Activated T-helper 1 cell treated with anti-CD3 and anti-CD28 coated beads, Interleukin-2, amount 50 U/mL, for 16 hours (primary cell): ENCODE measurements at places on chromosomes 11 and 22.

DNA sequence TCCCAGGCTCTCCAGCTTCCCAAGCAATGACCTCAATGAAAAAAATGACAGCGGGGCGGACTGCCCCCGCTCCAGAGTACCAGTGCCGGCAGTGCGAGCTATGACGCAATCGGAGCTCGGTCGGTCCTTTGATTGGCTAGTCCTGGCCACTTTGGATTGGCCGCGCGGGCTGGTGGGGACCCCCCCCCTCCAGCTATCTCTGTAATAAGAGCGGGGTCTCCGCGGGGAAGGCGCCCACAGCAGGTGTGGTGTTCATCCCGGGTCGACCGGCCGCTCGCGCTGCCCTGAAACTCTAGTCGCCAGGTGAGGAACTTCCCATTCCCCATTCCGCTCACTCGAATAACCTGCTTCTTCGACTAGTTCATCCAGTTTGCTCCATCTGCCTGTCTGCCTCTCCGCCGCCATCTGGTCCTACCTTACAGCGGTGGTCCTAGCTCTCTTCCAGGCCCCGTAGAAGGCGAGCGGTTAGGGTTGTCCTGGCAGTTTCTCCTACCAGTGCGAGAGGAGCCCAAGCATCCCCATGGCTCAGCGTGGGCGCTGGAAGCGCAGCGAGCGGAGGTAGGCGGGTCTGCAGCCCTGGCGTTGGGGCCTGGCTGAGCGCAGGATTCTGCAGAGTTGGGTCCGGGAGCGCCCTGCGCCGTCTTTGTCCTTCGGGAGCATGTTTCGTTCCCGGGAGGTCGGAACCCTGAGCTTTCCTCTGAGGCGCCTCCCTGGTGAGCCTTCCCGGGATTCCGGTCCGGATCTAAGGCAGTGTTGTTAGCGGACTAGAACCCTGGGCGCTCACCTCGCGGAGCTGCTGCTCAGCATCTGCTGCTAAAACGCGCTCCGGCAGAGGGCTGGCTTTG is at the start of gene CALCB:
CALCB (plus strand) TSS at position 233 of the 845 bp plus-strand sequence. CDS start 1,126 bp downstream, outside the sequence.
- no peak for DNase-seq

DNA sequence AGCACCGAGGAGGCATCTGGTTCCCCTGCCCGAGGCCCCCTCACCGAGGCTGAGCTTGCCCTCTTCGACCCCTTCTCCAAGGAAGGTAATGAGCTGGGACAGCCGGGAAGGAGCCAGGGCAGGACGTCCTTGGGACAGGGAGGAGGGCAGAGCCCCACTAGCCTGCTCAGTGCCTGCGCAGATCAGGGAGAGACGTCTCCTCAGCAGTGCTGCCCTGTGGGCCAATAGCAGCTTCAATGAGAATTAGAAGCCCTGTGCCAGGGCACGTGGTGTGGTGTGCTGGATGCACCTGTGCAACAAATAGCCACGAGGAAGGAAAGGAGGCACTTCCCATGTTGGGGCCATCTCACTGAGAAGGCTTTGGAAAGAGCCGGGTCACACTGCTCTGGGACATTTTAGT is 5.4 kb upstream of the SAC3D1 start:
- DNase-seq: no peak

- DNase-seq: no peak
Observed at GRCh38 chr11:100892886-100893285, 205.8 kb downstream of the ARHGAP42 start.

GRCh38 chr22:37329238-37330140 is 47.2 kb downstream of the CYTH4 start:
- no peak for DNase-seq

GRCh38 chr11:133560472-133560855 is 28.2 kb upstream of the OPCML start:
- DNase-seq: no peak

- DNase-seq: no peak
Observed at GRCh38 chr11:68263444-68264035, 8.2 kb downstream of the C11orf24 start.

GRCh38 chr11:20156280-20156875 is 3.9 kb downstream of the DBX1 start:
- DNase-seq: peak; percentile 42

DNA sequence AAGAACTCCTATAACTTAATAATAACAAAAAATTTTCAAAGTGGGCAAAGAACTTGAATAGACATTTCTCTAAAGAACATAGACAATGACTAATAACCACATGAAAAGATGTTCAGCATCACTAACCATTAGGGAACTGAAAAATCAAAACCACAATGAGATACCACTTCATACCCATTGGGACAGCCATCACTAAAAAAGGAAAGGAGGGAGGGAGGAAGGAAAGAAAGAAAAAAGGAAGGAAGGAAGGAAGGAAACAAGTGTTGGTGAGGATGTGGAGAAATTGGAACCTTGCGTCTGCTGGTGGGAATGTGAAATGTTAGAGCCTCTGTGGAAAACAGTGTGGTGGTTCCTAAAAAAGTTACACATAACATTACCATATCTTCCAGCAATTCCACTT is 55.8 kb downstream of the MS4A13 start:
- no peak for DNase-seq

- no peak for DNase-seq
Observed at GRCh38 chr11:72568861-72569260, 105.4 kb downstream of the PDE2A start.

GRCh38 chr11:35021589-35021988 is 105.2 kb downstream of the PDHX start:
- no peak for DNase-seq

DNA sequence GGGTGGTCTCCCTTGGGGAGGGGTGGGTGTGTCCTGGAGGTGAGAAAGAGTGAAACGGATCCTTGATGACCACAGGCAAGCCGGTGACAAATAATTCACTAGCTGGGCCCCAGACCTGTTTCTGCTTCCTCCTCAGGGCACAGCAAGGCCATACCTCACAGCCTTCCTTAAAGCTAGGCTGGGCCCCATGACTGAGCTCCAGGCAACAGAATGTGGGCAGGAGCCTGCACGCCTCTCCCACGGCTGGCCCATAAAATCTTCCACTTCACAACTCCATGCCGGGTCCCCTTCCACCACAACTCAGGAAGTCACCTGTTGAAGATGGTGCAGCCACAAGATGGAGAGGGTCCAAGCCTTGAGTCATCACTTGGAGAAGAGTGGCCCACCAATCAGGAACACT is 23.9 kb downstream of the SLC22A12 start:
- DNase-seq: no peak

- no peak for DNase-seq
Observed at GRCh38 chr22:37499027-37499707, 13.0 kb upstream of the MFNG start.

DNA sequence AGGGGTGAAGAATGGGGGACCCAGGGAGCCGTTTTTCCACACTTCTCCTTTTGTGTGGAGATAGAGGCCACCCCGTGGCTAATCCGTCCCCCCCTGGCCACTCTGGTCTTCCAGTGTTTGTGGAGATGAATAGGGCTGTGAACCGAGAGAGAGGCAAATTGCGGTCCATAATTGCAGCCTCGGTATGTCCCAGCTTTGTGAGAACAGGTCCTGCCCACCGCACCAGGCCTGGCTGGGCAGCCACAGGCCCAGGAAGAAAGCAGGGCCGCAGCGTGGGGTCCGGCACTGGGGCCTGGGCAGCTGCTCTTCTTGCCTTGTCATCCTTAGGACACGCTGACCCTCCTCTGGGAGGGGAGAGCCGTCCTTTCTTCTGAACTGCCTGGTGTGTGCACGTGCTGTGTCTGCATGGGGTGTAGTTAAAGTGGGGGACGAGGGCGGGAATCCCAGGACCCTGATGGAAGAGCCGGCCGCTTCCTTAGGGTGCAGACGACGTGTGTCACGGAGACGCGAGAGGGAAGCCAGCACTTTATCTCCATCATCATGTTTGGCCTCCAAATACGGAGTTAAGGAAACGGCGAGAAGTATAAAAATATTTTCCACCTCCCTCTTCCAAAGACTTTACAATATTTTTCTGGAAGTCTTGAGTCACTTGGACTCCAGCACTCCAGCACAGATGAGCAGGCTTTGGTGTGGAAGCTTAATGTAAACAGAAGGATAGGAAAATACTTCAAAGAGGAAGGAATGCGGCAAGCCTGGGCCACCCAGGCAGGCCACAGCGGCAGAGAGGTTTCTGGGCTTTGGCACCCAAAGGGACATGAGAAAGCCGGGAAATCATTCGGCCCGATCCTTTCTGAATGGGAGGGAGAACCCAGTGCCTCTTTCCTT is 1248.4 kb downstream of the BRD1 start:
- DNase-seq: no peak

DNA sequence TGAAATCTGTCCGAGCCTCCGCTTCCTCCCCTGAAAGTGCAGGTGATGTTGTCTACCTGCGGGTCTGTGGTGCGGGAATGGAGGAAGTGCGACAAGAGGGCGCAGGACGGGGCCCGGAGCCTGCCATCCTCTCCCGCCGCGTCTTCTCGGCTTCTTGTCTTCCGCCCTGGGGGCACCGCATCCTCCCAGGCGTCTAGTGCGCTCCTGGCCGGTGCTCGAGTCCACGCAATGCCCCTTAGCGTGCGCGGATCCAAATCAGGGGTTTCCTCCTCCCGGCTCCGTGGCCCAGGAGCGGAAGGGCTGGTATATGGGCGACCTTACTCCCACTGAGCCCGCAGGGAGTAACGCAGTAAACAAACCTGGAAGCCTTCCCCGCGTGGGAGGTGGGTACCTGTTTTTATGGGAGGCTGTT is 405 bp downstream of the SFI1 start:
- no peak for DNase-seq
